Kidney glomerular epithelial cell (primary cell): ENCODE measurements at places on chromosomes 7 and 10.

GRCh38 chr7:110090110-110090820 lies 1000.7 kb upstream of the LRRN3 start:
- peak; percentile 36 for DNase-seq

DNA sequence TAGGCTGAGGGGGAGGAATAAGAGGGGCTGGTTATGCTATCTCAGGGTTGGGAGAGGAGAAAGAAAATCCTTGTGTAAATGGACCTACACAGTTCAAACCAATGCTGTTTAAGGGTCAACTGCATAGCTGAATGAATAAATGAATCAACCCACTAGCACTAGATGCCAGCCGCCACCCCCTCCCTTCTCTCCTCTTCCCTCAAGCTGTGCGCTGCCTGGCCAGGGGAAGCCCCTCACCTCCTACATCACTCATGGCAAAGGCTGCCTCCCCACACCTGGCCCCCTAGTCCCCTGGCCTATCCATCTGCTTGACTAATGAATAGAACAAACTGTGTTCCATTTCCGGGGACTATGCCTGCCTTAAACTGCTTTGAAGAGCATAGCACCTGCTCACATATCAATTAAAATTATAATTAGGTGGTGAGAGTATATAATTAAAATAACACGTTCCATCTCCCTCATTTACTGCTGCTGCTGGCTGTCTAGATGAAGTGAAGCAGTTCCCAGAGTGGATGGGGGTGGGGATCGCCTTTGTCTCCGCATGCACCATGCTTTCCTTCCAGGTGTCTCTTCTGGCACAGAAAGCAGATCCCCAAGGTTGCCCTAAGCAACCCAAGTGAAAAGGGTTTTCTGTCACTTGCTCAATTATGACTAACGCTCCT lies 32.6 kb downstream of the GRID1 start:
- DNase-seq: no peak

DNA sequence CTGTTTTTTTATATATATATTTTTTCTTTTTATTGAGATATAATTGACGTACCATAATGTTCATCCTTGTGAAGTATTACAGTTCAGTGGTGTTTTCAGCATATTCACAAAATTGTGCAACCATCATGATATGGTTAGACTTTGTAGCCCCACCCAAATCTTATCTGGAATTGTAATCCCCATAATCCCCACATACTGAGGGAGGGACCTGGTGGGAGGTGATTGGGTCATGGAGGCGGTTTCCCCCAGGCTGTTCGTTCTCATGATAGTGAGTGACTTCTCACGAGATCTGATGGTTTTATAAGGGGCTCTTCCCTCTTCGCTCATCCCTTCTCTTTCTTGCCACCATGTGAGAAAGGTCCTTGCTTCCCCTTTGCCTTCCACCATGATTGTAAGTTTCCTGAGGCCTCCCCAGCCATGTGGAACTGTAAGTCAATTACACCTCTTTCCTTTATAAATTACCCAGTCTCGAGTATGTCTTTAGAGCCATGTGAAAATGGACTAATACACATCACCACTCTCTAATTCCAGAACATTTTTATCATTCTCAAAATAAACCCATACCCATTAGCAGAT lies 73.9 kb upstream of the SMNDC1 start:
- DNase-seq: no peak

GRCh38 chr7:107032050-107032449 lies 12.5 kb upstream of the PRKAR2B start:
- no peak for DNase-seq

- no peak for DNase-seq
Observed at GRCh38 chr7:105707381-105707780, 126.1 kb upstream of the EFCAB10 start.

- no peak for DNase-seq
Observed at GRCh38 chr10:76444034-76444800, 1012.8 kb downstream of the LRMDA start.

DNA sequence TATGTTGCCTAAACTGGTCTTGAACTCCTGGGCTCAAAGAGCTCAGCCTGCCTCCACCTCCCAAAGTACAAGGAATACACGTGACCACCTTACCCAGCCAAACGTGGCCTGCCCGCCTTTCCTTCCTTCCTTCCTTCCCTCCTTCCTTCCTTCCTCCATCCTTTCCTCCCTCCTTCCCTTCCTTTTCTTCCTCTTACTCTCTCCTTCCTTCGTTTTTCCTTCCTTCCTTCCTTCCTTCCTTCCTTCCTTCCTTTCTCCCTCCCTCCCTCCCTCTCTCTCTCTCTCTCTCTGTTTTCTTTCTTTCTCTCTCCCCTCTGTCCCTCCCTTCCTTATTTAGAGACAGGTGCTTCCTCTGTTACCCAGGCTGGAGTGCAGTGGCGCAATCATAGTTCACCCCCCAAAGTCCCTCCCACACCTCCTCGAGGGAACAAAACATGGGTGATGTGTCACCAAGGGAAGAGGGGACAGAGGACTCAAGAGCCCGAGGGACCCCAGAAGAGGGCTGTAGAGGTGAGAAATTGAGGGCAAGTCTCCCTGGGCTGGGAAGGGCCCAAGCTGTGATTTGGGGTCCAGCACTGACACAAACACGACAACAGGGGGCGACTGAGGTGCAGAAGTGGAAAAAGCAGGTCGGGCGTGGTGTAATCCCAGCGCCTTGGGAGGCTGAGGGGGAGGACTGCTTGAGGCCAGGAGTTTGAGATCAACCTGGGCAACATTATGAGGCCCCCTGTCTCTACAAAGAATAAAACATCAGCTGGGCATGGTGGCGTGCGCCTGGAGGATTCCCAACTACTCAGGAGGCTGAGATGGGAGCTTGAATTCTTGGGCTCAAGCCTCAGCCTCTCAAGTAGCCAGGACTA lies 28.1 kb downstream of the EPHB4 start:
- peak; percentile 18 for DNase-seq
